Fibroblast of skin of abdomen (primary cell): ENCODE measurements at places on chromosomes 13 and 19.

GRCh38 chr19:18589380-18590272, 1.0 kb downstream of the REX1BD start:
- DNase-seq = peak; percentile 66

DNA sequence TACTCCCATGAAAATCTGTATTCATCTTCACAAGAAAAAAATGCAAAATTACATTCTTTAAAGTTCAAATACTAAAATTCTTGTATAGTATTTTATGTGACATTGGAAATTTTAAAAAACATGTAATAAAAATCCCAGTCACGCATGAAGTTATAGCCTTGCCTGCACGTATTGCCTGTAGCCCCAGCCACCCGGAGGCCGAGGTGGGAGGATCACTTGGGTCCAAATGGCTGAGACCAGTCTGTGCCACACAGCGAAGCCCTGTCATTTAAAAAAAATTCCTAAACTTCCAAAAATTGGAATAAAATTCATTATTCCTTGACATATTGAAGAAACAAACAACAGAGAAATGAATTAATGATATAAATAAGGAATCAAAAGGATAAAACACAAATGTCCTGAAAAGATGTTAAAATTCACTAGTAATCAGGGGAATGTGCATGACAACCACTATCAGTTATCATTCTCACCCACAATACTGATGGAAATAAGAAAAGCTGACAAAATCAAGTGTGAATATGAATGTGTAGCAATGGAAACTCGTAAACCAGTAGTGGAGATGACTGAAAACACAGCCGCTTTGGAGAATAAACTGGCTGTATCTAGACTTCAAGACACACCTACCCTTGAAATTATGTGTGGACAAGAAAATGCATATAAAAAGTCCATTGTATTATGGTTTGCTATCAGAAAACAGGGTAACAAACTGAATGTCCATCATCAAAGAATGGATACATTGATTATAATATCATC, 7.5 kb downstream of the CARD8 start:
- no peak for DNase-seq

- DNase-seq = no peak
Observed at GRCh38 chr13:83879431-83880171, 2.7 kb downstream of the SLITRK1 start.

GRCh38 chr19:44367024-44367423, 10.5 kb upstream of the ZNF112 start:
- DNase-seq = no peak

DNA sequence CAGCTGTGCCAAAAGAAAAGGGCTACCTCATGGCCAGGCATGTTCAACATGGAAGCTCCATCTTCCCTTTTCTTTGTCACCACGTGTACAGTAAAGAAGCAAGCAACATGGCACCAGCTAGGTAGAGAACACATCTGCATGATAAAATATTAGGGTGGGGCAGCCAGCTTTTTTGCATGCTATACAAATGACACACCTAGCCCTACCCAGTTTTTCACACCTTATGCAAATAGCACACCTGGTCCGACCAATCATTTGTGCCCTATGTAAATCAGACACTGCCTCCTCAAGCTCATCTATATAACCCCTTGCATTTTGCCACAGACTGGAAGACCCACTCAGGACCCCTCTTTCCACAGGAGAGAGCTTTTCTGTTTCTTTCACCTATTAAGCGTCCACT, 85.5 kb downstream of the STOML3 start:
- DNase-seq = no peak

DNA sequence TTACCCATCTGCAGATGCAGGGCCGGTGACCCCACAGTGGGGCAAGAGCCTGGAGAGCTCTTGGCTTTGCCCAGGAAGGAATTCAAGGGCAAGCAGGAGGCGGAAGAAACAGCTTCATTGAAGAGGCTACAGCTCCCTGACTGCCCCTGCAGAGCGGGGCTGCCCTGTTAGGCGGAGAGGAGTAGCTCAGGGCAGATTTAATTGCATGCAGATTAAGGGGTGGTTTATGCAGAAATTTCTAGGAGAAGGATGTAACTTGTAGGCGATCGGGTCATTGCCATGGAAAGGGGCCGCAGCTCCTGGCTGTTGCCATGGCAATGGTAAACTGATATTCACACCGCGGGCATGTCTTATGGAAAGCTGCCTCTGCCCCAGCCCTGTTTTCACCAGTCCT, 94.1 kb downstream of the ATP11A start:
- no peak for DNase-seq

GRCh38 chr13:113788413-113789135, 29.5 kb downstream of the TMEM255B start:
- no peak for DNase-seq

GRCh38 chr13:112441226-112441625, 65.1 kb downstream of the SPACA7 start:
- DNase-seq = no peak

DNA sequence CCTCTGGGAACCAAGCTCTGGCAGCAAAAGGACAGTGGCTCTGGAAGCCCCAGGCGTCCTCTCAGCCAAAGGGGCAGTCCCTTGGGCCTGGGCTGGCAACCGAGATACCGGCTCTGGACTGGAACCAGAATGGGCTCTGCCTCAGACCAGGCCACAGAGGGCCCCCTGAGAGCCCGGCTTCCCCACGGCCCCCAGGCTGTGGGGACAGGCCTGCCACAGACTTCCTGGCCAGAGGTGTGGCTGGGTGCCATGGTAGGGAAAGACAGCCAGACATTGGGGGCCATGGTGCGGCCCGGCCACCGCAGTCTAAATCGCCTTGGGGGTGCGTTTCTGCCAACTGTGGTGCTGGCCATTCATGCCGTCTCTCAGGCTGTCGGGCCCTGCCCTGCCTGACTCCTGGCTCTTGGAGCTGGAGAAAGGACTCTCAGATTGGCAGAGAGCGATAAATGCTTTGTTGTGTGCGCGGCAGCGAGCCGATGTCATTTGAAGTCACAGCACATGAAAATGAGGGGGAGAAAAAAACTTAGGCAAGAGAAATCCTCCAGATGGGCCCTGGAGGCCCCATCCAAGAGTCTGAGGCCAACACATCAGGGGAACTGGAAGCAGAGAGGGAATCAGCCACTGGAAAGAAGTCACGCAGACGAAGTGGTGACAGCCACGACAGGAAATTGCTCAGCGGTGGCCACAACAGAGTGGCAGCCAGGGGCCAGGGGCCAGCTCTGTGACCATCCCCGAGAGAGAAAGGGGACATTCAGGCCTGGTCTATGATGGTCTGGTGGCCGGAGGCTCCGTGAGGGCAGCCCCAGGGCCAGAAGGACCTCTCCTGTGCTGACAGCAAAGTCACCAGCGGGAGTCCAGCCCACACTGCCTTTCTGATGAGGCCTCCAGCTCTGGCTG, 26.5 kb downstream of the SH3GL1 start:
- peak; percentile 39 for DNase-seq

GRCh38 chr19:58562122-58563033, 4.0 kb upstream of the UBE2M start:
- peak; percentile 29 for DNase-seq

- no peak for DNase-seq
Observed at GRCh38 chr19:31370216-31370615, 21.0 kb upstream of the TSHZ3 start.

DNA sequence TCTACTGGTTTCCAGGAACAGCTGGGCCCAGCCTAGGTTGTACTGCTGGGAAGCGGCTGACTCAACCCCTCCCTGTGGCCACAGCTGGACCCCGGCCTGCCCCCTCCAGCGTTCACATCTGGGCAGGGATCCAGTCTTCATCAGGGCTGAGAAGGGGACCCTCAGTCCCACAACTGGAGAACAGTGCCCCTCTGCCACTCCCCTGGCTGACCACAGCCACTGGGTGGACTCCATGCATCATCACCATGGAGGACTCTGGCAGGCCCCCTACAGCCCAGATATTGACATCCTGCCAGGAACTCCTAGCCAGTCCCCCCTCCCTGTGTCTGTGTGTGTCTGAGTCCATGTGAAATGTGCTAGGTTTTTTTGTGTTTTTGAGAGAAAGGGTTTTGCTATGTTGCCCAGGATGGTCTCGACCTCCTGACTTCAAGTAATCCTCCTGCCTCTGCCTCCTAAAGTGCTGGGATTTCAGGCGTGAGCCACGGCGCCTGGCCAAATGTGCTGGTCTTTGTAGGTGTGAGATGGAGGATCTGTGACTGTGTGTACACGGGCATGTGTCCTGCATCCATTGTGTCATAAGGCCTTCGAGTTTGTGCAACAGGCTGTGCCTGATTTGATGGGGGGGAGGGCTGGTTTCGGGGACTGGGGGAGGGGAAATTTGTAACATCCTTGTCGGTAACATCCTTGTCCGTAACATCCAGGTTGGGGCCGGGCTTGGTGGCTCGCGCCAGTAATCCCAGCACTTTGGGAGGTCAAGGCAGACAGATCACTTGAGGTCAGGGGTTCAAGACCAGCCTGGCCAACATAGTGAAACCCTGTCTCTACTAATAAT, 4.0 kb upstream of the HOOK2 start:
- peak; percentile 91 for DNase-seq

DNA sequence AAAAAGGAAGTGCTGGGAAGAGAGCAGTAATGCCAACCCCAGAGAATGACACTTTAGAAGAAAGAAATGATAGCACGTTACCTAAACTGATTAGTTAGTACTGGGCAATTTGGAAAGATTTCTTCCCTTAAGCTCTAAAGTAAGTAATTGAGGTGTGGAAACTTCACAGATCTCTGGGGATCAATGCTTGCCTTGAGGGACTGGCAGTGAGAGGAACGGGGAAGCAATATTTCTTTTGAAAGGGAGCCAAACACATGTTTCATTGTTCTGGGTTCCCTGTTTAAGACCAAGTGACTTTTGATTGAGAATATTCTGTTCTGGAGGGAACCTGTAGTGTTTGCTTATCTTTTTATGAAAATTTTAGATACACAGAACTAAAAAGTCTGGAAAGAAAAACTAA, 190.5 kb downstream of the NDFIP2 start:
- no peak for DNase-seq

DNA sequence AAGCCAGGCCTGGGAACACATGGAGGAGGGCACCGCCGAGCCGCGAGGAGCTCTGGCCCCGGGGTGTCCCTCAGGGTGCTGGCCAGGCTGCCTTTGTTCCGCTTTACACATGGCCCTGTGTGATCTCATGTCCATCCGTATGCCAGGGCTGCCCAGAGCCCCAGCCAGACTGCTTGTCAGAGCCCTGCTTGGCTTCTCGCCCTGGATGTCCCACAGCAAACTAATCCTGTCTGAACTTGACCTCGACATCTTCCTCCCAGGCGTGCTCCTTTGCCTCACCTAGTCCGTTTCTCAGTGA, 14.3 kb downstream of the BCKDHA start:
- DNase-seq = no peak

- DNase-seq = no peak
Observed at GRCh38 chr13:99381766-99382165, 74.6 kb upstream of the GPR183 start.

DNA sequence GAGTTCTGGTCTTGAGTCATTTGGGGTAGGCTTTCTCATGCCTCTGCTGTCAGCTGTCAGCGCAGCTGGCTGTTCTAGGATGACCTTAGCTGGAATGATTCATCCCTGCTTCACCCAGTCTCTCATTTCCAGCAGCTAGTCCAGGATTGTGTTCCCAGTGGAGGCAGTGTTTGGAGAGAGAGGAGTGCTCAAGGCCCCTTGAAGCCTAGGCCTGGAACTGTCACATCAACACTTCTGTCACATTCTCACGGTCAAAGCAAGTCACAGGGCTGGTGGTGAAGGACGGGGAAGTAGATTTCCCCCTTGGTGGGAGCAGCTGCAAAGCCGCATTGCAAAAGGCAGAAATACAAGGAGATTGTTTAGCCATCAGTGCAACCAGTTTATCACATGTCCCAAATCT, 15.2 kb downstream of the TPT1 start:
- peak; percentile 84 for DNase-seq

- DNase-seq = peak; percentile 38
Observed at GRCh38 chr19:48780631-48781391, 25.5 kb downstream of the FGF21 start.

DNA sequence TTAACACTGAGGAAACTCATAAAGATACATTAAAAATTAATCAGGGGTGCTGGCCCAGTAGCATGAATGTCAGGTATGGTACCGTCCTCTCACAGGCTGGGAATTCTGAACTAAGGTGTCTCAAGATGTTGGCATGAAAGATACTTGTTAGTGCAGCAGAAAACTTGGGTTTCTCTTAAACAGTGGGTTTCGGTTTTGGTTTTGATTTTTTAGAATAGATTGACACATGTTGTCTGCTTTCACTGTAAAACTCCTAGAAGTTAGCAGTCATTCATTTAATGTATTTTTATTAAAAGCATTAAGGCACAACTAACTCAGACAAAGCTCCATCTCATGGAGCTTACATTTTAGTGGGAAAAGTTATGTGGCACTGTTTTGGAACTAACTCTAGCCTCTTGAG, 3.5 kb upstream of the OBI1 start:
- no peak for DNase-seq

GRCh38 chr19:3415695-3416094, 49.3 kb downstream of the NFIC start:
- DNase-seq = no peak

DNA sequence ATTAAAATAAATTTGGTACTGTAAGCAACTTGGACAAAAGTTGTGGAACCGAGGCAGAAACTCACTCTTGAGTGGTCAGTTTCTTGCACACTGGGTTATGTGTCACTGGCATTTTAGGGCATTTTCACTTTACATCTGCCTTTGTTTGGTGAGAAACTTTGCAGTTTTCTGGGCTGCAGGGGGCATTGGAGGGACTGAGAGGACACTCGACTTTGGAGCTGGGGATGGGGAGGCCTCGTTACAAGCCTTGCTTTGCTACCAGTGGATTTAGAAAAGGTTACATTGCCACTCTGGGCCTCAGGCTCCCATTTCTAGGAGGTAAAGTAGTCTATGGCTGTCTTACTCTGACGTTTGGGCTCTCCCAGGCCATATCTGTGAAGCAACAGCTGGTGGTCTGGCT, 41.9 kb upstream of the ZNF536 start:
- DNase-seq = no peak

DNA sequence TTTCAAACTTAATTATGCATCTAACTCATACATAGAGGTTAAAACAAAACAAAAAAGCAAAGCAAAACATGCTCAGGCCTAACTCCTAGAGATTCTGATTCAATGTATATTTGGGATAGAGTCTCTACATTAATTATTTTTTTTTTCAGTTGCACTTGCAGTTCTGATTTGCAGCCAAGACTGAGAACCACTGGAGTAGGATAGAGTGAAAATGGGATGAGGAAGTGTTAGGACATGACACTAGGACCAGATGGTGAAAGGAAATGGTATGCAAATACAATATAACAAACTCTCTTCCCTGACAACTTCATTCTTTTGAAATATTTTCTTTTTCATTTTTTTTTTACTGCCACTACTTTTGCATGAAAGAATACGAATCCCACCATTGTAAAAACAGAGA, 1.8 kb downstream of the CCDC122 start:
- peak; percentile 24 for DNase-seq
